ENCODE measurements at places on chromosomes 1 and 21.
A peak's percentile ranks its signal among the peaks of the same experiment; 100 is the strongest.

DNA sequence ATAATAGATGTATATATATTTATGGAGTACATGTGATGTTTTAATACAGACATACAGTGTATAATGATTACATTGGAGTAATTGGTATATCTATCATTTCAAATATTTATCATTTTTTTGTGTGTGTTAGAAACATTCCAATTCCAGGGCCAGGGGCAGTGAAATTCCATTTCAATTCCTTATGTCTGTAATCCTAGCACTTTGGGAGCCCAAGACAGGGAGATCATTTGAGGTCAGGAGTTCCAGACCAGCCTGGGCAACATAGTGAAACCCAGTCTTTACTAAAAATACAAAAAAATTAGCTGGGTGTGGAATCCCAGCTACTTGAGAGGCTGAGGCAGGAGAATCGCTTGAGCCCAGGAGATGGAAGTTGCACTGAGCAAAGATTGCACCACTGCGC is 30.4 kb upstream of the PDC start:
- no peak for DNase-seq

DNA sequence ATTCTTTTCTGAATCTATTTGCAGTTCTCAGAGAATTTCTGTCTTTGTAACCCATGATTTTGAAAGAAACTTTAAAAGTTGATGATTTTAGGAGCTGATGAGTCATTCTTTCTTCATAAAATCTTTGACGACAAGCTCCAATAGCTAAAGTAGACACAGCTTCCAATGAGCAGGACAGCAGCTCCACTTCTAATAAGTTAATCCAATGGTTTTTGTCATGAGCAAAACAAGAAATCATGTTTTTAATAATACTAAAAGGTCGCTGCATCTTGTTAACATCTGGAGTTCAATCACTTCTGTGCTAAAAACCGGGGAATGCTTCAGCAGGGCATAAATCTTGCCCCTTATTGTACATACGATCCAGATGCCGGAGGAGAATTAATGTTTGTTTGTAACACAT is 48.9 kb upstream of the GORAB start:
- DNase-seq = no peak

- DNase-seq = no peak
Observed at GRCh38 chr21:29121759-29122158, 8.7 kb upstream of the MAP3K7CL start.

DNA sequence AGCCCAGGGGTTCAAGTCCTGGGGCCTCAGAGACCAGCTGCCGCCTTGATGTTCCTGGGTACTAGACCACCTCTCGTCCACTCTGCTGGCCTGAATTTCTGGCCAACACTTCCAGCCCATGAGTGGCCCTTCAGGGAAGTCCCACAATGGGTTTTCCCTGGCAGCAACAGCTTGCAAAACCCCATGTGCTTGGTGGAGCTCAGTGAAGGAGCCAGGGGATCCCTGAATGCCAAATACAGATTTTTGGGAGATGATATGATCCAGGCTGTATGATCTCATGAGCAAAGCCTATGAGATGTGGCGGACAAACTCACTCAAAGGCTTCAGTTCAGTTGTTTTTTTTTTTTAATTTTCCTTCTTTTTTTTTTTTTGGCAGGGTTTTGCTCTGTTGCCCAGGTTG is 9.6 kb upstream of the RASSF5 start:
- DNase-seq = no peak

GRCh38 chr1:40197656-40198055 is 36.5 kb downstream of the RLF start:
- DNase-seq = no peak

DNA sequence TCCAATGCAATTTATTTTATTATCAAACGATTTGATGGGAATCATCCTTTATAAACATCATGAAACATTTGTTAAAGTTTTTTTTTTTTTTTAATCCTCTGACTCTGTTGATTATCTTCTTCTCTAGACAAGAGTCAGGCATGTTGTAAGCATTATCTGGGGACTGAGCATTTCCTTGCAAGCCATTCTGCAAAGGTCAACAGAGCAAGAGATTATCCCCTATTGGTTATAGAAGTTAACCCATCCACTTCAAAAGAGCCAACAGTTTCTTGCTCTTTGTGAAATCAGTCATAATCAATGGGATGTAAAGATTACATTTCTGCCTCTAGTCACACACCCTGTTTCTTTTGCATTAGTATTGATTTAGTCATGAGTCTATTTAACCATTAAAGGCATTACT is 368.8 kb upstream of the ADGRL4 start:
- DNase-seq = no peak

- no peak for DNase-seq
Observed at GRCh38 chr1:206897175-206897574, at the start of gene IL24. IL24 (plus strand) TSS chr1:206897443; CDS start chr1:206897833, 390 bp downstream.

DNA sequence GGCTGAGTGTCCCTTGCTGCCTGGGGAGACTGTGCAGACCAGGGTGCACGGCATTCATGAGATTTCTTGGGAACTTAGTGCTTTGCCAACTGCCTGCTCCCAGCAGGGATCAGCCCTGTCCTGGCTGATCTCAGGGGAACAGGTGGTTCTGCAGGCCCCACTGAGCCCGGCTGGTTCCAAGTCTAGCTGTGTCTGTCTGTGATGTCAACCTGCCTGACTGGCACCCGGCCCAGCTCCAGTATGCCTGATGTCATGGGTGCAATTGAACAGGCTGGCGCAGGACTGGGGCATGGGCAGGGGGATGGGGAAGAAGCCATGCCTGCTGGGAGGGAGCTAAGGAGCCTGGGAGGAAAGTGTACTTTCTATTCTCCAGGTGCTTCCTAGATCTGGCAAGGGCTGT is 227.1 kb downstream of the GRIK3 start:
- DNase-seq = no peak

DNA sequence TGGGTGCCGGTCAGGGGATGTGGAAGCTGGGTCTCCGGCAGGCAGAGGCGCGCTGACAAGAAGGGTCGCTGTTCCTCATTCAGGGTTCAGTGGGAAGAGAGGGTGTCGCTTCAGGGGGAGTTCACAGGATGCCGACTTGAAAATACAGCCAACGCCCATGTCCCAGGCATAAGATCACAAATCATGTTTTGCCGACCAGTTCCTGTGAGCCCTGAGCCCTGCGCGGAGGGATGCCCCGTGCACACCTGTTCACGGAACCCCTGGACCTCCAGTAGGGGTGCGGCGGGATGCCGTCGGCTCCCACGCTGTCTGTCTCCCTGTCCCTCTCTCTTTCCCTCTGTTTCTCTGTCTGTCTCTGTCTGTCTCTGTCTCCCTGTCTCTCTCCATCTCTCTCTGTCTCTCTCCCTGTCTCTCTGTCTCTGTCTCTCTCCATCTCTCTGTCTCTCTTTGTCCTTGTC is 26.8 kb downstream of the TP73 start:
- DNase-seq = no peak

DNA sequence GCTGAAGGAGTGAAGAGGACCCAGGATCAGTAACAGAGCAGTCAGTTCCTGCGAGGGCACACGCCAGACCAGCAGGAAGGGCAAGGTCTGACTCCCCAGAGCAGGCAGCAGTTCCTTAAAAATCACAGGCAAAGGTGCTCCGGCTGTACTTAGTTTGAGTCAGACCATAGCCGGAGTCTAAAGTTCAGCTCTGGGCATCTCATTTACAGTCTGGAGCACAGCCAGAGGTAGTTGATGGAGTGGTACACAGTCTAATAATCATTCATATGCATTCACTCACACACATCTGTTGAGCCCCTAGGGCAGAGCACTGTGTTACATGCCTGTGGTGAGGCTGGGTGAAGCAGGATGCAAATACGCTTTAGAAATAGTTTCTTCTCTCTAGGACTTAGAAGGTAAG is 7.3 kb upstream of the AMIGO1 start:
- peak; percentile 49 for DNase-seq

GRCh38 chr1:207628776-207629175 is 16.2 kb upstream of the CR1L start:
- no peak for DNase-seq

- no peak for DNase-seq
Observed at GRCh38 chr1:110443451-110443850, 7.5 kb upstream of the PROK1 start.

GRCh38 chr1:154791292-154792166 is 78.6 kb downstream of the KCNN3 start:
- peak; percentile 70 for DNase-seq

GRCh38 chr1:75724472-75725022 is at the start of gene ACADM:
ACADM (plus strand) TSS chr1:75724709; CDS start chr1:75724788, 79 bp downstream.
- DNase-seq = peak; percentile 91

- DNase-seq = no peak
Observed at GRCh38 chr1:32754317-32755097, 51.9 kb upstream of the SYNC start.
